ENCODE measurements at places on chromosomes 4 and X.

DNA sequence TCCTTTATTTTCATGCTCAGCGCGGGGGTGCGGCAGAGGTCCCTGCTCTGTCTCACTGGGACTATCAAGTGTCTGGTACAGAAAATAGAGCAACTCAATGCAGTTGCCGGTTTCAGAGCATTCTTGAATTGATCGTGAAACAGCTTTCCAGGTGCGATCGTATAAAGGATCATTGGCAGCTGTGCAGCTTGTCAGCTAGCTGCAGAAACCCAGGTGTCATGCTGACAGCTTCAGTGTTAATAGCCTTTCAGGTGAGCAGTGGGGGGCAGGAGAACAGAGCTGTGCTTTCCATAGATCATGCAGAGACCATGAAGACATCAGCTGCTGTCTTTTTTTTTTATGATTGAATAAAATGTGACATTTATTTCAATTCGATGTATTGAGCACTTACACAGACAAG, 583.9 kb downstream of the NLGN4X start:
- no peak for DNase-seq

DNA sequence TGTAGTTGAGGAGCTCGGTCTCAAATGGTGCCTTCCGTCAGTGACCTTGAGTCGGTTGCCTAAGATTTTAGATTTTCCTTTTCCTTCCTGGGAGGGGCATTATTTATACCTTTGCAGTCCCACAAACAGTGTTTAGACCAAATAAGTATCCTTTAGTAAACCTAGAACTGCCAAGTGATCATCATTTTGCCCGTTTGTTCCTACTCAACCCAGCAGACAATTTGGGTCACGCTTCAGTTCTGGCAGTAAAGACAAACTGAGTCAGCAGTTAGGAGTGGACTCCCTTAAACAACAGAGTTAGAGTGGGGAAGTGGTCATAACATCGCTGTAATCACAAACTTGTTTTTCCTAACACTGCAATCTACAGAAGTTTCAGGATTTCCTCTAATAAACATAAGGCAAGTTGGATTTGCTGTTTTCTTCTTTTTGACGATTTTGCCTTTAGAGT, 777 bp upstream of the WDFY3 start:
- DNase-seq: no peak

DNA sequence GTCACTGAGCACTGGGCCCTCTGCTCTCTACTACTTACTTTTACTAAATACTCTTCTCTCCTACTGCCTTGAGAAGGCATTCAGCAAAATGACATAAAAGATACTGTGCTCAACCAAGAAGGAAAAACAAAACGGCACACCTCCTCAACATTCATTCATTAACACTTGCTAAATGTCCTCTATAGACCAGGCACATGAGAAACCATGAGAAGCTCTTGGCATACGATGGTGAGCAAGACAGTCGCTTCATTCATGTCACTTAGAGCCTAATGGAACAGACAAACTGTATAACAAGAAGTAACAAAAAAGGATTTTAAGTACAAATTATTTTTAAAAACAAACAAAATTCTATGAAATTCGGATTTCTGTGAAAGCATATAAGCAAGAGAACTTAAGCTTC, 38.7 kb downstream of the COL25A1 start:
- DNase-seq: no peak

DNA sequence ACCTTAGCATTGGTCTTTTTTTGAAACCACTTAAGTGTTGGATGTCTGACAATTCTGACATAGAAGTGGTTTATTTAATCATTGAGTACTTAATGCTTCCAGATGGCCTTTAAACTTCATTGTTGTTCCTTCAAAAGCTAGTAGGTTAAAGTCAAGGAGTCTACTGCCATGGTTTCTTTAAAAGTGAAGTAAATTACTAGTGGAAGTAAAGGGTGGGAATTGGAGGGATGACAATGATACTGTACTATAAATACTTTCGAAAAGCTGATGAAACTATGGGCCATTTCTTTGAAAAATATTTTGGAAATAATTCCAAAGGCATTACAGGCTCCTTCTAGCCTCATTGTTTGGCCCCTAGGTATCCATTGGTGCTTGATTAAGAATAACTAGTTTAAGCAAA, 51.9 kb downstream of the ATP10D start:
- DNase-seq: no peak

- DNase-seq: no peak
Observed at GRCh38 chrX:72272868-72273267, 4.2 kb downstream of the RPS4X start.

DNA sequence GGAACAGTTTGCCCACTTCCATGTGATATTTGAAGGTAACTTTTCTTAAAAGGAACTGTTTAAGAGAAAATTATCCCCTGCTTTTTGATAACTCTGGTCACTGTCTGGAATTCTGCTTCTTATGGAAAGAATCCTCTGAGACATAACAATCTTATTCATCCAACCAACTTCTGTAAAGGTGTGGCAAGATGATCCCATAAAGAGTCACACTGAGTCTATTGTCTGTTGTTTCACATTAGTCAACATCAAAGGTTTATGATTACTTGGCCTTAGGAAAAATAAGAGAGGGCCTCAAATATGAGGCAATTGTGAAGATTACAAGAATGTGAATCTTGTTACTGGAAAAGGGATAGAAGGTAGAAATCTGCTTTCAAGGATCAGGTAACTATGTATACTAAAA, 88.0 kb upstream of the MAGEB18 start:
- no peak for DNase-seq

GRCh38 chr4:74189331-74190043, 31.6 kb downstream of the MTHFD2L start:
- DNase-seq: peak; percentile 45

DNA sequence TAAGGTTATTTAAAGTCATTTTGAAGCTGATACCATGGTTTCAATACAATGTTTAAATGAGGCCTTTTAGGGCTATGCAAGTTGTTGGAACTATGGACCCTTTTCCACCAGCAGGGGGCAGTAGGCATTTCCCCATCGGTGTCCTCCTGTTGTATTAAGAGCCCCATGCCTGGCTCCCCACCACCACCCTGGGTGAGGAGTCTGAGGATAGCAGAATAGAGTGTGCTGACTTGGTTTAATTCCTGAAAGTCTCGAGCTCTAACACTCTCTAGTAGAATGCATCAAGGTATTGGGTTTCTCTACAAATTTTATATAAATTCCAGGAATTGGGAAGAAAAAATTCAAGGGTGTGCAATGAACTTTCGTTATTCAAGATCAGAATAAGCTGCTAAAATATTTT, 234.8 kb upstream of the JADE1 start:
- DNase-seq: peak; percentile 84

- no peak for DNase-seq
Observed at GRCh38 chr4:145760961-145761929, 81.3 kb downstream of the C4orf51 start.

DNA sequence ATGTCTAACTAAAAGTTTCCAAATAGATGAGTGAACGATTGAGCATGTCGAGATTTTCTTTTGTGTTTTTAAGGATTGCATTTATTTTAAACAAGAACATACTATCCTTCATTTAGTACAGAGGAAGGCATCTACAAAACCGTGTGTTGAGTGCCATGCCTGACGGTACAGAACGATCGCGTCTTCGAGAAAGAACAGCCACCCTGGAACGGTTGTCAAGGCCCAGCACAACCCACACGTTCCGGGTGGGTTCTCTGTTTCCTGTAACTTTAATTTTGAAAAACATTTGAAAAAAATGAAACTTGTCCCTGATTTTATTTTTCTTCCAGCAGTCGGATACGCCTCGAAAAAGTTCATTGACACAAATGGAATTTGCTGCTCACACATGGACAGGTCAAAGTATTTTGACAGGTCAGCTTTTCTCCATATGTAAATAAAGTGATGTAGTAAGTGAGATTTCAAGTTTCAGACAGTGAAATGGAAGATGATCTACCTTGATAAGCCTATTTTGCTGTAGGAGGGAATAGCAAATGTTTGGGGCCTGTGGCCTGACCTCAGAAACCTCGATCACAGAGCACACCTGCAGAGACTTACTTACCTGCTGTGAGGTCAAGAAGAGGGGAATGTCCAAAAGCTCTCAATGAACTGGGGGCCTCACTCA, 24.4 kb upstream of the CYP4V2 start:
- DNase-seq: no peak

- no peak for DNase-seq
Observed at GRCh38 chr4:64880557-64880956, 471.3 kb upstream of the TECRL start.

Measured in Caco-2 (cell line).